Dermis microvascular lymphatic vessel endothelial cell (primary cell): ENCODE measurements at places on chromosomes 2 and 18.

- no peak for DNase-seq
Observed at GRCh38 chr2:207833251-207833751, 63.6 kb upstream of the FZD5 start.

DNA sequence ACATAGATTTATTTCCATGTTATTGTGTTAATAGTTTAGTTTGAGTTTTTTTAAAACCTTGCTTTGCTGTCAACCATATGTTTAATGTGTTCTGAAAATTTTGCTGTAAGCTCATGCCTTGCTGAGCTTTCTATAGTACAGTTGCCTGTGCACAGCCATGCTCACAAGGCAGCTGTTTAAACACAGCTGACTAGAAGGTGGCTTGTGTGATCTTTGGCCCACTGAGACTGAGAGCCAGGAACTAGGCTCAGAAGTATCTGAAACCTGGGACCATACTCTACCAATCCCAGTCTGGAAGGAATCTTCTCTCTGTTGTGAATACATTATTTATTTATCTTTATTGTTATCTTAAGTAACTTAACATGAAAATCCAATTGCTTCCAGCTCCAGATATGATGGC, 350.5 kb downstream of the KIAA1328 start:
- no peak for DNase-seq

DNA sequence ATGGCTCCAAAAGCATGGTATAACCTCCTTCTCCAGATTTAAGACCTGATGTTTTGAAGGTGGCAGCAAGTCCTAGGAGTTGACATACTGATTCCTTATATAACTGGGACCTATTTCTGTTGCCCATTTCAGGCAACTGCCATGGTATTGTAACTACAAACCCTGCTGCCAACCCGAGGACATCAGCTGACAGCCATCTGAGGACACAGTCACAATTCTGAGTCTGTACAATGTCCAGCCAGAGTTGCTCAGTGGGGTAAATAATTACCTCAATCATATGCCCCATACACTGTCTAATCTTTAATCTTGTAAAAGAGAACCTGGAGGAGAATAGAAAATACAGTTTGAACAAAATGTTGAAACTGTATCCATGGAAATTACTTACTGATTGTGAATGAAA, 8.7 kb upstream of the GAREM2 start:
- no peak for DNase-seq

GRCh38 chr18:26190506-26190905, 35.7 kb upstream of the TAF4B start:
- DNase-seq: no peak

GRCh38 chr2:159285929-159286708, at the start of gene WDSUB1:
Gene WDSUB1, minus strand, starts transcription at chr2:159286703. Its CDS starts 3,634 bp downstream, at chr2:159283069.
- DNase-seq: peak; percentile 54

DNA sequence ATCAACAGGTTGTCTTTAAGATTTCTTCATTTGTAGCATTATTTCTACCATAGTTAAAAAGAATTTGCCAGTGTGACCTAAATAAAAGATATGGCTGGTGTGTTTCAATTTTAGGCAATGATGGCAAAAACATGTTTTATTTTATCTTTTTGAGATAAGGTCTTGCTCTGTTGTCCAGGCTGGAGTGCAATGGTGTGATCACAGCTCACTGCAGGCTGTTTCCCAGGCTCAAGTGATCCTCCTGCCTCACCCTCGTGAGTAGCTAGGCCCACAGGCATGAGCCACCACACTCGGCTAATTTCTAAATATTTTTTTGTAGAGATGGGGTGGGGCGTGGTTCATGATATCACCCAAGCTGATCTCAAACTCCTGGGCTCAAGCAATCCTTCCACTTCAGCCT, 47.0 kb upstream of the COBLL1 start:
- no peak for DNase-seq

DNA sequence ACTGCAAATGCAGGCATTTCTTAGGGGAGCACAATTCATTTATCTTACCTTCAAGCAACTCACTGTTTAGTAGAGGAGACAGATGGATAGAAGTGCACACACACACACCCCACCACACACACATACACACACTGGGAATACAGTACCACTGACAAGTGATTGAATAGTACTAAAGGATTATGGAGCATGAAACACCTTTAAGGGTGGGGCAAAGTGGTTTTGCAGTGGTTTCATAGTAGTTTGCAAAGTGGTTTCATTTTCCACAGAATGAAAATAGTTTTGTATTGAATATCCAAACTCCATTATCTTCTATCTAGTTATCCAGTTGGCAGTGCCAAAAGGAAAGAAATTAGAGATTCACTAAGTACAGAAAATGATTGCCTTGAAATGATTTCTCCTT, 18.9 kb downstream of the KIF5C start:
- DNase-seq: no peak

- DNase-seq: no peak
Observed at GRCh38 chr18:46401486-46402070, 255.4 kb downstream of the LOXHD1 start.

- no peak for DNase-seq
Observed at GRCh38 chr18:57043241-57043640, 103.6 kb upstream of the BOD1L2 start.

DNA sequence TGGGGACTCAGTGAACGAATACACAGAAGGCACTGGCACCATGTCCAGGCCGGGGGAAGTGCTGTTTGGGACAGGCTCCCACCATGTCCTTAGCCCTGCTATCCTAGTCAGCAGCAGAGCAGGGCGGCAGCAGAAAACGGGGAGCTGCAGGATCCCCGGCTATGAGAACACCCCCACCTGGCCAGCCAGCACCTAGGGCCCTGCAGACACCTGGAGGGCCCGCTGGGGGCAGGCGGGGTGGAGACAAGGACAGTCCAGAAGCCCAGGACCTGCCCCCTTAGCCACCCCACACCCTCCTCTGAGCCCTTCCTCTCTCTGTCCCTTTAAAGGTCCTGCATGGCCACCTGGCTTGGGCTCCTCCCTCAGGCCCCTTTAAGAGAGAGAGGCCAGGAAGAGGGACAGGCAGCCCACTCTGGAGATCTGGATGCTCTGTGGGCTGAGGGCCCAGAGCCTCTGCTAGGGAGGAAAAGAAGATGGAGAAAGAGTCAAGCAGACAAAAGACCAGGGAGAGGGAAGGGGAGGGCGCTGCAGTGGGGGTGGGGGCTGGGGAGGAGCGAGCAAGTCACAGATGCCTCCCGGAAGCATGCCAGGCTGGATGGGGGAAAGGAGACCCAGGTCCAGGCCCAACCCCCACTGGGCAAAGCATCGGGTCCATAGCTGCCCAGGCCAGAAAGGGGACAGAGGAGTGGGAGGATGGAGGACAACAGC, 48.6 kb downstream of the BIN1 start:
- no peak for DNase-seq

DNA sequence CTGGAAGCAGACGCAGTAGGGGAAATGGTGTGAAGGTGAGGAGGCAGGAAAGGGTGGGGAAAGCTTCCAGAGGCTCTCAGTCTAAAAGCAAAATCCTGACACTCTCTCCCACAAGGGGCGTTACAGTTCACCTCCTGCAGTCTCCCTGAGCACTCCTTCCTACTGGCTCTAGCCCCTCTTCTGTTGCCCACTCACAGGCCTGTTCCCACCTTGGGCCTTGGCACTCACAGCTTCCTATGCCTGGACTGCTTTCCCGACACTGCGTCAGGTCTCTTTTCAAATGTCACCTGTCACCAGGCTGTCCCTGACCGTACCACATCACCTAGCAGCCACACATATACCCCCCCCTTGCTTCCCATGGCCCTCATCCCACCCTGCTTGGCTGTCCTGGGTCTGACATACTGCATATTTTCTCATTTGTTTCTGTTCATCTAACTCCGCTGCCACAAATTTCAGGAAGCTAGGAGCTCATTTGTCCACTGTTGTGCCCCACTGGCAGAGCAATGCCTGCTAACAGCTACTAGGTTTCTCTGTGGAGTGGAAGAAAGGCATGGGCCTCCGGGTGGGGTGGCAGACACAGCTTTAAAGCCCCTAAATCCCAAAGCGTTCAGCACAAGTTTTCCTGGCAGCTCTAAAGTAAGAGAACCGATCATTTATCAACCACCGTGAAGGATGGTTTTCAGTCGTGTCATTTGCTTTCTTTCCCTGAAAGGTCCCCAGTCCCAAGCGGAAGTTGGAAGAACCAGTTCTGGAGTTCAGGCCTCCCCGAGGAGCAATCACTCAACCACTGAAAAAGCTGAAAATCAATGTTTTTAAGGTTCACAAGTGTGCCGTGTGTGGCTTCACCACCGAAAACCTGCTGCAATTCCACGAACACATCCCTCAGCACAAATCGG, 118.8 kb downstream of the ZNF532 start:
- no peak for DNase-seq

- peak; percentile 46 for DNase-seq
Observed at GRCh38 chr2:203400805-203401585, 72.8 kb downstream of the ABI2 start.

- DNase-seq: peak; percentile 65
Observed at GRCh38 chr2:190835303-190835930, 45.2 kb upstream of the GLS start.

GRCh38 chr2:241256168-241256545, 59.3 kb downstream of the HDLBP start:
- no peak for DNase-seq

- no peak for DNase-seq
Observed at GRCh38 chr2:41896186-41896846, 151.5 kb upstream of the PKDCC start.

GRCh38 chr2:191436368-191437055, 191.3 kb downstream of the MYO1B start:
- DNase-seq: no peak

GRCh38 chr2:8289111-8289510, 392.7 kb upstream of the ID2 start:
- no peak for DNase-seq
